Suprapubic skin (tissue), 4 donors: ENCODE measurements at places on chromosomes 3 and 15. TPM values are rescaled to one million over a fixed set of nuclear protein-coding genes. Genes with fewer than 3 reads are reported as not detected.

- DNase-seq = no peak
Observed at GRCh38 chr3:128506754-128507153, 13.8 kb upstream of the GATA2 start.

- no peak for DNase-seq
Observed at GRCh38 chr3:124570232-124570631, 160.0 kb upstream of the UMPS start.

DNA sequence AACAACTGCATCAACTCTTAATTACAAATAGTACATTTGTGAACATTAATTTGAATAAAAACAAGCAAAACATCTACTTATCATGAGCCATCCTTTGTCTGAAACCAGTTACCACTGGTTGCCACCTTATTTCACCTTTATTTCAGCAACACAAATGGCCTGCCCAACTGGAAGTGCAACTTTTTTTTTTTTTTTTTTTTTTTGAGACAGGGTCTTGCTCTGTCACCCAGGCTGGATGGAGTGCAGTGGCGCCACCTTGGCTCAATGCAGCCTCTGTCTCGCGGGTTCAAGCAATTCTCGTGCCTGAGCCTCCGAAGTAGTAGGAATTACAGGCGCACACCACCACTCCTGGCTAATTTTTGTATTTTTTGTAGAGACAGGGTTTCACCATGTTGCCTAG is 13.1 kb downstream of the WDR82 start:
- no peak for DNase-seq

DNA sequence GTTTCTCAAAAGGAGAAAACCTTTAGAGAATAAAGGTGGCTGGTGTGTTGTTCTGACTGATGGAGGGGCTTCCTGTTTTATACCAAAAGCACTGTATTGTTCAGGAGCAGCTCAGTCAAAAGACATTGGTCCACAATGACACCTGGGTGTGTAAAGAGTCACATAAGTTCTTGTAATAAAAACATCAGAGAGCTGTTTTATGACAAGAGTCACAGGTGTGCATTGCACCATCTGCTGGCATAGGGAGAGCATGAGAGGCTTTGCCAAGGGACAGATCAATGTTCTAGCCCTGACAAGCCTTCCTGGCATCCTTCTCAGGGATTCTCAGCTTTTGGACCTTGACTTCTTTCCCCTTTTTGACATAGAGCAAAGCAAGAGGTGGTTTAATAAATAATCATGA is 20.4 kb downstream of the ARPP21 start:
- DNase-seq = no peak

Gene ITGB5
- 235 TPM for total RNA-seq

Gene TRIM42
- not detected for total RNA-seq

Gene GRAMD1C
- 16.5 TPM for total RNA-seq
